ENCODE measurements at places on chromosomes 3 and 15.
A peak's percentile ranks its signal among the peaks of the same experiment; 100 is the strongest.

- no peak for DNase-seq
These were observed 6.2 kb downstream of the MAP1A start for GRCh38 chr15:43523646-43524045.

- no peak for DNase-seq
These were observed 327.4 kb downstream of the SHQ1 start for GRCh38 chr3:72520690-72521308.

DNA sequence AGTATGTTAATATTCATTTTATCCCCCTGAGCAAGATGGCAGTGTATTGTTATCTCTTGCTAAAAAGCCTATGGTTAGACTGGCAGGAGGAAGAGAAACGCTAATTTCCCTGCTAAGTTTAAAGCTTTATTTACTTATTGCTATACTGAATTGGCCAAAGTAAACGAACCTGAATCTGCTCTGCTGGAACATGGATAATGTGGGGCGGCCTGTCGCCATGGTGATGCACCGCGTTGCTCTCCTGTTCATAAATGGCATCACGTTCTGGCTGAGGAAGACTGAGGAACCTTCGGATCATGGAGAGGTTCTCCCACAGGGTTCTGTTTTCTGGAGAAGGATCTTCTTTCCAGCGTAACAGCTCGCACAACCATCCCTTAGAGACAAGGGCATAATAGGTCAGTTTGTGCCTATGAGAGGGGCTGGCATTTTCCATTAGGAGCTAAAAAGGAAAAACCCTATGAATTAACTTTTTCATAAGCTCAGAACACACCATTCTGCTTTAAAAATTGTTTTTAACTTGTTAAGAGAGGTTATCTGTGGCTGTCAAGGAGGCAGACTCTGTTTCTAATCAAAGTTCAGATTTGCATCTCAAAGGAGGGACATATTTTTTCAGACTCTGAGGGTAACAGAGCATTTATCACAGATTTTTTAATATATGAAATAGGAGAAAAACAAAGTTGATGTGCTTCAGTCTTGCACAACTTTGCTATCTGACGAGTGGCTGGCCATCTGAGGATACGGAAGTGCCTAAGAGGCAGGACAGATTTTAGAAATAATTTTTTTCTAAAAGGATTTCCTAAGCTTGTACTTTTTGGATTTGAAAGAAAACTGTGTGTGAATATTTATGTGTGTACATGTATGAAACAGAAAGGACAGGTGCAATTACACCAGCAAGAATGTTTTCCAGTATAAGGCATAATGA is 73.1 kb downstream of the SATB1 start:
- no peak for DNase-seq

- DNase-seq = no peak
These were observed 67.1 kb downstream of the APBA2 start for GRCh38 chr15:28952666-28953491.

- DNase-seq = no peak
These were observed 48.1 kb downstream of the SETMAR start for GRCh38 chr3:4351164-4351855.

- DNase-seq = no peak
These were observed 12.0 kb downstream of the RAB6B start for GRCh38 chr3:133883641-133884040.

- DNase-seq = no peak
These were observed 56.9 kb downstream of the CEP152 start for GRCh38 chr15:48754011-48754410.

GRCh38 chr3:149618151-149619123 is 39.4 kb downstream of the WWTR1 start:
- DNase-seq = no peak

GRCh38 chr3:114079761-114080160 is 23.2 kb downstream of the QTRT2 start:
- DNase-seq = no peak

- DNase-seq = no peak
These were observed 36.0 kb upstream of the ARPIN start for GRCh38 chr15:89948796-89949195.

GRCh38 chr15:97960364-97961066 is at the start of gene ARRDC4:
Gene ARRDC4, plus strand, starts transcription at chr15:97960703. Its CDS starts 159 bp downstream, at chr15:97960862.
- peak; percentile 89 for DNase-seq

DNA sequence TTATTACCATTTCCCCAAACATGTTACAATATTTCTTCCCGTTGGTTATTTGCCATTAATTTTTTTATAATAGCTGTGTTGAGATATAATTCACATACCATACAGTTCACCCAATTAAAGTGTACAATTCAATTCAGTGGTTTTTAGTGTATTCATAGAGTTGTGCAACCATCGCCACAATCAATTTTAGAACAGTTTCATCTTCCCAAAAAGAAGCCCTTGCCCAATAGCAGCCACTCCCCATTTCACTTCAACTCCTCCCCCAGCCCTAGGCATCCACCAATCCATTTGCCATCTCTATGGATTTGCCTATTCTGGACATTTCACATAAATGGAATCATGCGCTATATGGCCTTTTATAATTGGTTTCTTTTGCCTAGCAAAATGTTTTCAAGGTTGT is 225.1 kb downstream of the EPHB1 start:
- no peak for DNase-seq

- no peak for DNase-seq
These were observed 48.7 kb downstream of the KLHL6 start for GRCh38 chr3:183506674-183507320.

- no peak for DNase-seq
These were observed 206.6 kb downstream of the GBE1 start for GRCh38 chr3:81554801-81555200.

- DNase-seq = no peak
These were observed 271.5 kb downstream of the TUSC7 start for GRCh38 chr3:116981089-116981488.

GRCh38 chr15:60557191-60557618 is 78.3 kb upstream of the ICE2 start:
- DNase-seq = no peak

- DNase-seq = no peak
These were observed 11.7 kb downstream of the RASGRF1 start for GRCh38 chr15:79078763-79079410.

DNA sequence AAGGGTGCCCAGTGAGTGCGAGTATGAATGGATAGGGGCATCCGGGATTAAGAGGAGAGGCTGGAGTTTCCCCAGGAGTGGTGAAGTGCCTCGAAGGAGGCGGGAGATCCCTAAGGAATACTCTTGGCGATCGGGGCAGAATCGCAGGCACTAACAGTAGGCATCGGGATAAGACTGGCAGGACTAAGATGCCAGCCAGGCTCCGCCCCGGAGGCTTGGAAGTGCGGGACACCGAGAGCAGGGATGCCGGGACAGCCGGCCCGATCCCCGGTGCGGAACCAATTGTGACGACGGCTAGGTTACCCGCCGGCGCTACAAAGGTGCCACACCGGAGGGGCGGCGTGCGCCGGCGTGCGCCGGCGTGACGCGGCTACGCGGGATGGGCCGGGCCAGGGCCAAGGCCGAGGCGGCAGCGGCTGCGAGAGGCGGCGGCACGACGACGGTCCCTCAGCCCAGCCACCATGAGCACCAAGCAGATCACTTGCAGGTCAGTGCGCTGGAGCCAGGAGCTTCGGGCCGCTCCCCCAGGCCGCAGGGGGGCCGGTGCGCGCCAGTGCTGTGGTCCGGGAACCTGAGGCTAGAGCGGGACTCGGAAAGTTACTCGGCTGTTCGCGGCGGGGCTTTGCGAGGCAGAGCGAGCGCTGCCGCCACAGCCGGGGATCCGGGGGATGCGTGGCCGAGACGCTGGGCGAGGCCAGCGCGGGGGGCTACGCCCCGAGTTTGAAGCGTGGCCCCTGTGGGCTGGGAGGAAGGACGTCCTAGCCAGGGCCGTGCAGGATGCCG is at the start of gene MKRN2:
TSS of gene MKRN2 (plus strand) at position 398 of the 783 bp plus-strand sequence. CDS start at position 462, 64 bp downstream.
- DNase-seq = peak; percentile 77

- no peak for DNase-seq
These were observed 49.1 kb downstream of the CYP19A1 start for GRCh38 chr15:51289290-51289689.

- DNase-seq = no peak
These were observed 75.5 kb downstream of the ZBTB20 start for GRCh38 chr3:115071601-115072000.

DNA sequence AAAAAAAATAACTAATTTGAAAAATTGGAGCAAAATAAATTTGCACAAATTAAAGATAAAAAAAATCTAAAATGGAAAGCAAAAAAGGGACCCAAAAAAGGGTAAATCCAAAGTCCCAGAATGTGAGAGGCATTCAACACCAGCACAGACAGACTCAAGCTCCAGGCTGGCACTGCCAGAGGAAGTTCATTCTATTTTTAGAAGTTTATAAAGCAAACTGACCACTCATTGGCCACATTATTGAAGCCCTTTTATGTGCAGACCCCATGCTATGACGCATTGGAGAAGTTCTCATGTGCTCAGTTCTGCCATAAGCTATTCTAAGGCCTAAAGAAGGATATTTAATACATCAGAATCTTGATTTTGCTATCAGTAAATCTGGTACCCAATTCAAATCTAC is 17.6 kb upstream of the BOC start:
- no peak for DNase-seq

DNA sequence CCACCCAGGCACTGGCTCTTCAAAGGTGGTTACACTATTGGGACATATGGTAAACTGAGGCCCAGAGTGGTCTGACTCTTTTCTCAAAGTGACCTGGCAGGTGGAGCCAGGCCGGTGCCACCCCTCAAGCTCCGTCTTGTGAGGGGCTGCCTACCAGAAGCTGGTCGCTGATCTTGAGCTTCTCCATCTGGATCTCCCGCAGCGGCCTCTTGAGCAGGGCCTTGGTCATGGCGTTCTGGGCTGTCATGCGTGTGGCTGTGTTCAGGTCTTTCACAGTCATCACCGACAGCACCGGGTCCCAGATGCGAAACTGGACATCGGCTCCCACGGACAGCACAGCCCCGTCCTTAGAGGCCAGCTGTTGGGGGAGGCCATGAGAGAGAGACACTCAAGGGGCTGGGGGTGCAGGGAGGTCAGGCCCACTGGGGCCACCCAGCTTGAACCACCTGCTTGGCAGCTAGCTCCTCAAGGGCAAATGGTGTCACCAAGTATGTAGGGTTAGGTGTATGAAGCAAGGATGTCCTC is 3.6 kb downstream of the STOML1 start:
- no peak for DNase-seq

GRCh38 chr3:8678751-8679150 is 34.2 kb upstream of the SSUH2 start:
- no peak for DNase-seq

GRCh38 chr3:89312141-89312540 is 204.7 kb downstream of the EPHA3 start:
- no peak for DNase-seq

DNA sequence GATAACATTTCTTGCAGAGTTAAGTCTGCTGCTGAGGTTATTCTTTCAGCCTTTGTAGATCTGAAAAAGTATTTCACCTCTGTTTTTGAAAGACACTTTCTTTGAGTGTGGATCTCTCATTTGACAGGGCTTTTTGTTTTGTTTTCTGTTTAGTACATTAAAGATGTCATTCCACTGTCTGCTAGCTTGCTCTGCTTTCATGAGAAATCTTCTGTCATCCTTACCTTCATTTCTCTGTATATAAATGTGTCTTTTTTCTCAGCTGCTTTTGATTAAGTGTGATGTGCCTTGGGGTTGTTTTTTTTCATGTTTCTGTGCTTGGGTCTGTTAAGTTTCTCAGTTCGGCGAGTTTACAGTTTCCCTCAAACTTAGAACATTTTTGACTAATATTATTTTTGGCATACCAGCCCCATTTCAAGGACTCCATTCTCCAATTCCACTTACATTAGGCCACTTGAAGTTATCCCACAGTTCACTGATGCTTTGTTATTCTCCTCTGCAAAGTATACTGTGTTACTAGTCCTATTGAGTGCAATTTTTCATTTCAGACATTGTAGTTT is 43.9 kb upstream of the CA12 start:
- DNase-seq = no peak

GRCh38 chr15:66043264-66043663 is 174.0 kb downstream of the RAB11A start:
- no peak for DNase-seq

GRCh38 chr3:126132751-126133511 is 47.5 kb downstream of the ALDH1L1 start:
- no peak for DNase-seq

- no peak for DNase-seq
These were observed 43.7 kb downstream of the PCSK6 start for GRCh38 chr15:101445562-101446517.

DNA sequence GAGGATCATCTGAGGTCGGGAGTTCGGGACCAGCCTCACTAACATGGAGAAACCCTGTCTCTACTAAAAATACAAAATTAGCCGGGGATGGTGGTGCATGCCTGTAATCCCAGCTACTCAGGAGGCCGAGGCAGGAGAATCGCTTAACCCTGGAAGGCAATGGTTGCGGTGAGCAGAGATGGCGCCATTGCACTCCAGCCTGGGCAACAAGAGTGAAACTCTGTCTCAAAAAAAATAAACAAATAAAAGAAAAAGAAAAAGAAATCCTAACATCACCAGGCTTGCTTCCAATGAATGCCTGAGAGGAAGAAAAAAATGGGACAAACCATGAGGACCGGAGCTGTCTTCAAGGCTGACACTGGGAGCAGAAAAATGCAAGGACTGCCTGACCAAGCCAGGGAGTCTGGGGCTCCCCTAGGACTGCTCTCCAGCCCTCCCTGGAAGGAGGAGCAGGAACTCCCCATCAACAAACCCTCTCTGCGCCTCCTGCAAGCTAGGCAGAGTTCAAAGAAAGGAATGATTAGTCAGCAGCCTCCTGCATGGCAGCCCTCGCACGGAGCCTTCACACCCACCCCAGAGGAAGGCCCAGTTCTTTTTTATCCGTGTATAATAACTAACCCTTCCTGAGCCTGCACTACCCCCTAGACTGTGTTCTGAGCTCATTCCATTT is 55.4 kb downstream of the NUP210 start:
- no peak for DNase-seq

GRCh38 chr3:177089110-177089509 is 108.2 kb downstream of the TBL1XR1 start:
- DNase-seq = no peak

DNA sequence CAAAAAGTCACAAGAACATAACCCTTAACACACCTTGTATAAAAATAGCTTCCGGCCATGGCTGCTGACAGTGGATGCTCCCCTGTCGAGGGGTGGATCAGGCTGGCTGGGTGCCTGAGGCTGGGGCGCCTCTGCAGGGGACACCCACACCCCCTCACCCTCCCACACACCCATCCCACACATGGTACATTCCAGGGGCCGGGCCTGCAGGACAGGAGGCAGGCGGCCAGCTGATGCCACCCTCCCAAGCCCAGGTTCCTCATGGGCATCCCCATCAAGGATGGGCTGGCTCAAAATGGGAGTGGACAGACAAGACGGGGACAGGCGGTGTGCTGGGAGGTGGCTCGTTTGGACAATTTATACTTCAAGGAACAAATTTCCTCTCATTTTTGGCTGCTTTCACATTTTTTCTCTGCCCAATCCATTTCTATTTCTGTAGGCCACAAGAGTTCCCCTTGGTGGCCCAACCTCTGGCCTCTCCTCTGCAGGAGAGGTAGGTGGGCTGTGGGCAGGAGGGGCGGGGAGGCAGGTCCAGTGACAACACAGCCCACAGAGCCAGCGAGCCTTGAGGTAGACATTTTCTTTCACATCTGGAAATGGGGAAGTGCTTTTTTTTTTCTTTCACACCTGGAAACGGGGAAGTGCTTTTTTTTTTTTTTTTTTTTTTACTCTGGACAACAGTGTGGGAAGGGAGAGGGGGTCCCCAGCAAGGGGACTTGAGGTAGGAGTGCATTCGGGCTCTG is 23.3 kb downstream of the RNU5B-1 start:
- no peak for DNase-seq

- DNase-seq = no peak
These were observed 9.9 kb downstream of the FILIP1L start for GRCh38 chr3:100104442-100104798.
